ENCODE measurements at places on chromosomes 1 and 21.

DNA sequence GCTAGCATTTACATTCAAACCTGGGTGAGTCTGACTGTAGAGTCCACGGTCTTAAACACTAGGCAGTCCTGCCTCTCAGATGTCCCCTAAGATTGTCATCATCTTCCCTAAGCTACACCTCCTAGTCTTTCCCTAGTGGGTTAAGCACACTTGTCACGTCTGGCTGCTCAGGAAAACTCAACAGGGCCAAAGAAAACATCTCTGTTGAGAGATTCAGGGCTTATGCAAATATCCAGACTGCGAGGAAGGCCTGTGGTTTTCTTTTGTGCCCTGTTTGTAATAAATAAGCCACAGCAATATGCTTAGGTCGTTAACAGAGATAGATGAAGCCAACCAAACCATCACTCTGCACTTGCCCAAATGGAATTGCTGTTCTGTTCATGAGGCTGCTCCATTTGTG lies 472.6 kb upstream of the DEPDC1 start:
- DNase-seq = no peak

GRCh38 chr1:231625975-231626534 lies 535 bp upstream of the DISC1 start:
- DNase-seq = no peak

DNA sequence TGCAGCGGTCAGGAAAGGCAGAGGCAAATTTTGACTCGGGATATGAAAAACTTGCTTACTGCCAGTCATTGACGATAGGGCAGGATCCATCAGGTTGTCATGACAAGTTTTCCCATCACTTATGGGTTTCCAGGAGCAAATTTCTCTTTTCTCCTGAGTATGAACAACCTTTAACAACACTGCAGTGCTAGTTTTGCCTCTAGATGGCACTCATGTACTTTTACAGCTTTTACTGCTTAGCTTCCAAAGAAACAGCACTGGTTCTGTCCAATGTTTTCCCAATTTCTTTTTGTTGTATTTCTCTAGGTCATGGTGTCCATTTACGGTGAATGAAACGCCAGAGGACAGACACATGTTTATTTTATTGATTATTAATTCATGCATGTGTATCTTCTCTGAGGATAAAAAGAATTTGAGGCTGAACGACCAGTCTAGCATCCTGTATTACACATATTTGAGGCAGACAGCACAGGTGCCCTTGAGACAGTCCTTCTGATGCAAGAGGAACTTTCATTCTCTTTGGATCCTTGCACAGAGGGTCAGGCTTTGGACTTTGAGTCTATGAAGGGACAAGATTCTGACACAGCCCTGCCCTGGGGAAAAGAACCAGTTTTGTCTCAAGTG lies 112.3 kb upstream of the TRABD2B start:
- DNase-seq = peak; percentile 29

GRCh38 chr1:178536844-178537371 lies 24.0 kb downstream of the TEX35 start:
- peak; percentile 86 for DNase-seq

DNA sequence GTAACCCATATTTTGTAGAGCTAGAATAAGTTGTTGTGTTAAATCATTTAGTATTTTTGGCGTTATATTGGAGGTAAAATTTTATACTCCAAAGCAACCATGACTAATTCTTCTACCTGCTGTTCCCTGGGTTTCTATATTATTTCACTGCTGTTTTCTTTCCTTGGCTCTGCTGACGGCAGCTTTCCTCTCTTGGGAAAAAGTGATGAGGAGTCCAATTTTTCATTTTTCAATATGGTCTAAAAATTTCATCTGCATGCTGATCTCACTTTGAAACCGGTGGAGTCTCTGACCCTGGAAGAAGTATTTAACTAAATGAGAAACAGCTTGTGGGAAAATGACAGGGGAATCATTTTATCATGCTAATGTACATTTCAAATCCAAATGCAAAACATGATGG lies 110.2 kb downstream of the IFI44 start:
- DNase-seq = peak; percentile 13

GRCh38 chr1:8134546-8135235 lies 108.6 kb upstream of the ERRFI1 start:
- no peak for DNase-seq

DNA sequence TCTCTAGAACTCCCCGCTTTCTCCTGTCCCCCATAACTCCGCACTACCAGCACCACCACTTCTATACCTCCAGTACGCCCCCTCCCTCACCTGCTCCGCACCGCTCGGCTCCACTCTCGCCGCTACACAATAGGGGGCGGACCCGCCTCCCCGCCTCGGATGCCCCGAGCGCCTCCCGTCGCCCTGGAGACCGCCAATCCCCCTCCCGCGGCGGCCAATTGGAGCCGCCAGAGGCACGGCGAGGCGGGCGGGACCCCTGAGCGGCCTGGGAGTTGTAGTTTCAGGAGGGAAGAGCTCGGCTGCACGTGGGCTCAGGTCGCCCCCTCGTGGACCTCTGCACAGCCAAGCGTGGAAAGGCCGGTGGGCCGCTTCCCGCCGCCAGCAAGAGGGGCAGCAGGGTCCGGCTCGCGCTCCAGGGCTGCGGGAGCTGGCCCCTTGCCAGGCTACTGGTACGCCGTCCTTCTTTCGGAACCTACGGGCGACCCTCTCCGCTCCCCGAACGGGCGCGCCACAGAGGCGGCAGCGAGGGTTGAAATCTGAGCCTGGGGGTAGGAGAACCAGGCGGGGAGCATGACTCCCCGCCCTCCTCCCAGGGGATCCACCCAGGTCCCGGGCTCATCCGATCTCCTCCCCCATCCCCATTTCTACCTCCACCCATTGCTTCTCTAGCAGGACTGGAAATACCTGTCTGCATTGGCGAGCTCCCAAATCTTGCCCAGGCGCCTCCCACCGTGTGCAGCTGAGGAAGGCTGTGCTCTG lies at the start of gene IGSF9:
IGSF9 (minus strand) TSS at position 131 of the 759 bp plus-strand sequence. CDS start 2,159 bp downstream, outside the sequence.
- DNase-seq = peak; percentile 12

- no peak for DNase-seq
Measured at GRCh38 chr1:98931128-98931835, 73.4 kb downstream of the PLPPR5 start.

DNA sequence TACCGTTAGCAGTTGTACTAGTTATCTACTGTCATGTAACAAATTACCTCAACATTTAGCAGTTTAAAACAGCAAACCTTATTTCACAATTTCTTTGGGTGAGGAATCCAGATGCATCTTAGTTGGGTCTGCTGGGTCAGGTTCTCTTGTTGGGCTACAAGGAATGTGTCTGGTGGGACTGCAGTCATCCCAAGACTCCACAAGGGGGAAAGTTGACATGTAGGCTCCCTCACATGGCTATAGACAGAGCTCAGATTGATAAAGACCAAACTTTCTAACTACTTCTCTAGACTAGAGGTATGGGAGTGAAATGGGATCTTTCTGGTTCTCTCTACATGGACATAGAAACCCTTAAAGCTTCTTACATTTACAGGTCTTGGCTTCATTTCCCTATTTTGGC lies 160.9 kb downstream of the UCK2 start:
- no peak for DNase-seq

GRCh38 chr1:215971793-215972441 lies 404.8 kb downstream of the KCTD3 start:
- no peak for DNase-seq

GRCh38 chr1:173914366-173914871 lies 2.7 kb downstream of the SERPINC1 start:
- DNase-seq = no peak

GRCh38 chr1:183093786-183094298 lies 70.6 kb downstream of the LAMC1 start:
- DNase-seq = no peak

- peak; percentile 77 for DNase-seq
Measured at GRCh38 chr1:192559115-192560006, 16.2 kb upstream of the RGS1 start.

- no peak for DNase-seq
Measured at GRCh38 chr1:28295936-28296335, 32.9 kb upstream of the MED18 start.

DNA sequence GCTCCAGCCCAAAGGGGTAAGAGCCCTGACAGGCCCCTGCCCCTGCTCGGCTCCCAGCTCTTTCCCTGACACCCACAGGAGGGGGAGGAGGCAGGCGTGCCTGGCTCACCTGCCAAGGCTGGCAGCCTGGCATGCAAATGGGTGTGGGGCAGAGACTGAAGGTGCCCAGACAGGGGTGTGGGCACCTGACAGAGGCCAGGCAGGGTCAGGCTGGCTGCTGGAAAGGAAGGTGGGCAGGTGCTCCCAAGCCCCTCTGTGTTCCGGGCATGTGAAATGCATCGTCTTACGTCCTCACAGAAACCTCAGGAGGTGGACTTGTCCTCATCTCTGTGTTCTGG lies 19.4 kb upstream of the CASZ1 start:
- no peak for DNase-seq

DNA sequence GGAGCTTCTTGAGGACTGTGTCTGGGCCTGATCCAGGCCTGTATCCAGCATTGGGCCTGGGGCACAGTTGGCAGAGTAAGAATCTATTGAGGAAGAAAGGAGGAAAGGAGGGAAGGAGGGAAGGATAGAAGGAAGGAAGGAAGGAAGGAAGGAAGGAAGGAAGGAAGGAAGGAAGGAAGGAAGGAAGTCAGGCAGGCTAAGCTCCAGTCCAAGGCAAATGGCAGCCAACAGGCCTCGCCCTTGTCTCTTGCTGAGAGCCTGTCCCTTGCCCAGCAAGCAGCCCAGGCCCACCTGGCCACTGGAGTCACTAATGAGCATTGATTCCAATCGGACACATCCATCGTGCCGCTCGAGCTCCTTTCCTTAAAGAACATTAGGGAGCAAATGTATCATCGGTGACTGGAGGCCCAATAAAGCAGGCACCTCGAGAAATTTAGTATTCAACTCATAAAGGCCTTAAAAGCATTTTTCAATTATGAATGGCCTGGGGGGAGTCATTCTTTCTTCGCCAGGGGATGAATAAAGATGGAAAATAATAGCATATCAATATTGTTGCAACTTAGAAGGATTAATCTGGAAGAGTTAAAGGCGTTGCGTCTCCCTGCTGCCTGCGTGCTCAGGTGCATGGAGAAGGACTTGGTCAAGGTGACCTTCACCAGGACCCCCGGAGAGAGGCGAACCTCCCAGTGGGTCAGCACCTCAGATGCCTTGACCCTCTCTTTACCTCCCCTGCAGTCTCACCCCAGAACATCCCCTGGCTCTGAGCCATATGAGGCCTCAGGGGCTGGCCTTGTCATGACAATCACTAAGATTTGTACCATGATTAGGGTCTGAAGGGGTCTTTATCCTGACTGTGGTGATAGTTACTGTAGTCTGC lies 144.5 kb upstream of the RUNX3 start:
- DNase-seq = no peak

DNA sequence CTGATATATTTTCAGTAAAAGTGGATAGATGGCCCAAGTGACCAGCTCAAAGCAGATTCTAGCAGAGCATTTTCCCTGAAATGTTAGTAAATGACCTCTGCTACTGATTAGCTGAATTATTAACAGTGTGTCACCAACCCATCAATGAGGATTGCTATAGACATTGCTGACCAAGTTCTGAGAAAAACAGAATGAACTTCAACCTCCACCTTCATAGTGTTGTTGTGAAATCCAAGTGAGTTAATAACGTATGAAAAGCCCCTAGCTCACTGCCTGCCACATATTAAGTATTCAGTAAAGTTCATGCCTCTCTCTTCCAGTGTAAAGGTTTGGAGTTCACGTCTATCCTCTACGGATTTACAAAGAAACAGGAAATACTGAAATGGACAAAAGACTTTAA lies 15.8 kb downstream of the PLPP3 start:
- DNase-seq = no peak

- DNase-seq = no peak
Measured at GRCh38 chr1:104082221-104082620, 332.5 kb downstream of the AMY1C start.

DNA sequence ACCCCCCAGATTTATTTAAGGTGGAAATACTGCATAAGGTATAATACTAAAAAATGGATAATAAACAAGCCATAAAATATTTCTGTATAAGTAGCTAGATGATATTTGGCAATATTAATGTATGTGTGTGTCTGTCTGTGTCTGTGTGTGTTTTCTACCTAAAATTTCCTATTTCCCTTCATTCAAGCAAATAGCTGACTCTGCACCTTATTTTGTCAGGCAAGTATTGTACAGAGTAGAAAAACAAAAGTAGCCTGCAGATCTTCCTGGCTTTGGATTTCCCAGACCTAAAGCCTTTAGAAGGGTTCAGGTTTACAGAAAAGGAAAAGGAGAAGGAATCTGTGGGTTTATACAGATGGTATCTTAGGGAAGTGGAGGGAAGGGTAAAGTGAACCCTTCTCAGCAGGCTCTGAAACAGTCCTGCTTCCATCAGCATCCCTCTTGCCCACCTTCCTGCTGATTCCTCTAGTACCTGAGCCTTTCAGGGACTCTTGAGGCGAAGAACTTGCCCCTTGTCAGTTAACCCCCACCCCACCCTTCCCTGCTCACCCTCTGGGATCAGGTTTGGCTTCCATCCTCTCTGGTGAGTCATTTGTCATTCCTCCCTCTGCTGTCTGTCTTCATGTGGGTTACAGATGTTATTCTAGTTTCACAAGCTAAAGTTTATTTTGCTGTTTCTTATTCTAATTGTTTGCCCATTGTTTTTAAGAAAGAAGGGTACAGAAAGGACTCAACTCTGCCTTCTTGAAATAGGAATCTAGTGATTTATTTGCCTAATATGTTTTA lies 21.7 kb upstream of the RGS16 start:
- DNase-seq = no peak

DNA sequence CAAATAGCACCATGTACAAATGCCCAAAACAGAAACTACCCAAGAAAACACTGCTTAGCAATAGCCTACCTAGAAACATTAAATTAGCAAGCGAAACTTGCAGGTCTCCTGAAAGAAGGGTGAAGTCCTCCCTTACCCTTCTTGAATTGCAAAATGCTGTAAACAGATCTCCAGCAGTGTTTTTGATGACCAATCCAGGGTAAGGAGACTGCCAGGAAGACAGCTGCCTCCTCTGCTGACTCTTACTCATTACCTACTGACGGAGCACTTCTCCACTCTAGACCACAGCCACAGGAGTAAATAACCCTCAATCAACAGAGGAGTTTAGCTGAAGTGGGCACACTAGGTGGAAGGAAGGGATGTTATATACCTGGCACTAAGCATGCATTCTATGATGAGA lies 32.2 kb upstream of the GADD45A start:
- DNase-seq = no peak

All from smooth muscle cell of the brain vasculature (primary cell).